ENCODE measurements at places on chromosomes 2 and 18.
A peak's percentile ranks its signal among the peaks of the same experiment; 100 is the strongest.

DNA sequence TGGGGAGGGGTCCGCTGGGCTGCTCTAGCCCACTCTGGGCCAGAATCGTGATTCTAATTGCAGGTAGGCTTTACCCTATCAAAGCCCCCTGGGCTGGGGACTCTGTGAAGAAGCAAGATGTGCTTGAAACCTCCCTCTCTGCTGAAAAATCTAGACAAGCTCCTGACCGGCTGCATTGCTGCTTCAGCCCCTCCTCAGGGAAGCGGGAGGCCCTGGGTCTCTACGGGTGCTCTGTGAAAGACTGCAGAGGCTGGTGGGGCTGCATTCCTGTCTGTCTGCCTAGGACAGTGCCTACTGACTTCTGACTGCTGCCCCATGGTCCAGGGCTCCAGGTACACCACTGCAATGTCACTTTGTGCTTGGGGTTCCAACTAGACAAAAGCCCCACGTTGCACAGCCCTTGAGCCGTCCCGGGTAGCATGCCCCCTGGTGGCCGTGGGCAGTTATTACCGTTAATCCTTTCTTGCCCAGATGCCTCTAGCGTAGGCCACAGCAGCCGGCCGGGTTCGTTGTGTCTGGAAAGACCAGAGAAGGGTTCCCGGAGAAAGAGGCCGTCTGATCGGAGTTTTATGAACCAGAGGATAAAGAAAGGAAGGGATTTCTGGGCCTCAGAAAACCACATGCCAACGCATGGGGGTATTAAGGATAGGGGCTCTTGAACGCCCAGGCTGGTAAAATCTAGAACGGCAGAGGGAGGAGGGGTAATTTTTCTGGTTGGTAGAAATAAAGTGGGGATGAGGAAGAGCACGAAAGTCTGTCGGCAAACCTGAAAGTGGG lies 15.9 kb upstream of the C1QL2 start:
- peak; percentile 31 for DNase-seq

DNA sequence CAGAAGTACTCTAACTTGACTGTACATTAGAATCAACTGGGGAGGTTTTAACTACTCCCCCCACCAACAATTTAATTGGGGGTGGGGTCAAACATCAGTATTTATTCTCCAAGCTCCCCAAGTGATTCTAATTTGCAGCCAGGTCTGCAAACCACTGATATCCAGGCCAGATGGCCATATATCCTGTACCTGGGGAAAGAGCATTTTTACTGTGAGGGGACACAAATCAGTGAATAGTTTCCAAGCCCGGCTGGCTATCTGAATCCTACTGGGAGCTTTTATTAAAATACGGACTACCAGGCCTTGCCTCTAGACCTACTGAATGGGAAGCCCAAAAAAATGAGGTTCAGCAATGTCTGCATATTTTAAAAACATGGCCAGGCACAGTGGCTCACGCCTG lies 88.5 kb downstream of the TCF4 start:
- no peak for DNase-seq

- peak; percentile 23 for DNase-seq
Measured at GRCh38 chr18:58321986-58322385, 278.0 kb downstream of the NEDD4L start.

DNA sequence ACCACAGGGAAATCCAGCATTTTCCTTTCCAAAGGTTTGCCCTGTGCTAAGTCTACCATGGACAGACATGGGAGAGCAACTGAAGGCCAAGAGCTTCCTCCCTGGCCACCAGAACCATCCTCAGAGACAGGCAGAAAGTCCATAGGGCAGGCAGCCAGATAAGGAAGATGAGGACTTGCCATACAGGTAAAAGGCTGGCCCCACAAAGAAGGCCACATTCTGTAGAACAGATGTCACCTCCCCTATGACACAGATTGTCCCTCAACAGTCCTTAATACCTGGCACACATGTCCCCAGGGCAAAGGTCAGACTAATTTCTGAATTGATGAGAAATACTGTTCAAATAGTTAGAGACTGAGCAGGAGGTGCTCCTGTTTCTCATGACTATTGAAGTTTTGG lies 52.0 kb downstream of the FECH start:
- no peak for DNase-seq

GRCh38 chr2:23354554-23354953 lies 30.4 kb upstream of the KLHL29 start:
- no peak for DNase-seq

DNA sequence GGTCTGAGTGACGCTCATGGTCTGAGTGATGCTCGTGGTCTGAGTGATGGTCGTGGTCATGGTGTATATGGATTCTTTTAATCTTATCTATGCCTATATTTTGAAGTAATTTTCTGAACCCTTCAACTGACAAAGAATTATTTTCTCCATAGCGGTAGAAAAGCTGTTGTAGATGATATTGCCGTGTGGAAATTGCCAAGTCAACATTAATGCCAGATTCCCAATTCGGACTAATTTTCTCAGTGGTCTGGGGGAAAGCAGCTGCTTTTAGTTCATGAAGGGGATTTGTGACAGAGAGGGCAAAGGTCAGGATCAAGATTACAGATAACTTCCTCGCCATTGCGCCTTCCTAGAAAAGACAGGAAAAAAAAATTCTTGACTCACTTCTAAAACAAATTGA lies 2.5 kb downstream of the SLC39A6 start:
- DNase-seq: no peak

DNA sequence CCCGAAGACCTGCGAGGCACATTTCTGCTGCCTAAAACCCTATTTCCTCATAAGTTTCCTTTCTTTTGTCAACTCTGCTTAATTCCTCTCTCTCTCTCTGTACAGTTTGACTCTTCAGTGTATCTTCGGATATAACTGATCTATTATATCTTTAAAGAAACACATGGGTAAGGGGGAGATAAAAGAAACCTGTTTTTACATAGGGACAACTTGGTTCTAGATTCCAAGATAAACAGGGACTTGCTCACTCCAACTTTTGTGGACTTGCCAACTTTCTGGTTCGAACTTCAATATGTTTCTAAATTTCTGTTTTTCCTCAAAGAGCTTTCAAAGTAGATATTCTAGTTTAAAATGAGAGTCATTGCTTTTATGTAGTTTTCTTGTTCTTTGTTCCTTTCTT lies 182.7 kb upstream of the EPC2 start:
- no peak for DNase-seq

DNA sequence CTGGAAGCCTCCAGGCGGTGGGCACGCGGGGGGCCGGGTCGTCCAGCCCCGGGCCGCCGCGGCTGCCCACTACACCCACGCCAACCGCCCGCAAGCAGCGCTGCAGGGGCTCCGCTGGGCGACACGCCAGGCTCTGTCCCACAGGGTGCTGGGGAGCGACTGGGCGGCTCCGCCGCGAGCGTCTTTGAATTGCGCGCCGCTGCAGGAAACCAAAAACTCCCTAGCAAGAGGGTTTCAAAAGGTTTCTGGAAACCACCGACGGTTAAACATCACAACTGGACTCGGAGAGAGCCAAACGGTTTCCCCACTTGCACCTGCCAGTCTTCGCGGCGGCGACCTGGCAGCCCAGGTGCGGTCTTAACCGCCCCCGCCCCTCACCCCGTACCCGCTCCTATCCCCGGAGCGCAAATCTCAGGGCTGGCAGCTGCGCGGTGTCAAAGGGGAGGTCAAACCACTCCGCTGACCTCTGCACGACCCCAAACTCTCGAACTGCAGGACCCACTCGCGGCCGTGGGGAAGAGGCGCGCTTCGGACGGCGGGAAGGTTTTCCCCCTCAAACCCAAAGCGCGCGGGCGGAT lies 1.0 kb downstream of the CXCR4 start:
- DNase-seq: peak; percentile 22

GRCh38 chr2:31415421-31415820 lies 879 bp upstream of the XDH start:
- no peak for DNase-seq

DNA sequence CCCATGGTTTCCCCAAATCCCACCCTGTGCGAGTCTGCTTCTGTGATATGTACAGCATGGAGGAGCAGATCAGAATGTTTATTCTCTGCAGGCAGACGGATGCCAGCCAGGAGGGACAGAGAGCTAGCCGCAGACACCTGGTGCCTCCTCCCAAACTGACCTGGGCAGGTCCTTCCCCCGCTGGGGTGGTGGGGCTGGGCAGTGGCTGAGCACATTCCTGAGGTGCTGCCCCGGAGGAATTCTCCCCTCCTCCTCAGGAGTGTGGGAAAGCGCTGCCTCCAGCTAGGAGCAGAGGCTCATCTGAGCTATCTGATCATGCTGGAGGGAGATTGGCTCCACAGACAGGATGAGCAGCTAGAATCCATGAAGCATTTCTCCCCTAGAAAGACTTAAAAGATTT lies 21.7 kb downstream of the C2orf92 start:
- no peak for DNase-seq

GRCh38 chr2:200845669-200846325 lies 18.7 kb downstream of the CLK1 start:
- no peak for DNase-seq

GRCh38 chr2:23588106-23588505 lies 203.1 kb downstream of the KLHL29 start:
- DNase-seq: no peak

DNA sequence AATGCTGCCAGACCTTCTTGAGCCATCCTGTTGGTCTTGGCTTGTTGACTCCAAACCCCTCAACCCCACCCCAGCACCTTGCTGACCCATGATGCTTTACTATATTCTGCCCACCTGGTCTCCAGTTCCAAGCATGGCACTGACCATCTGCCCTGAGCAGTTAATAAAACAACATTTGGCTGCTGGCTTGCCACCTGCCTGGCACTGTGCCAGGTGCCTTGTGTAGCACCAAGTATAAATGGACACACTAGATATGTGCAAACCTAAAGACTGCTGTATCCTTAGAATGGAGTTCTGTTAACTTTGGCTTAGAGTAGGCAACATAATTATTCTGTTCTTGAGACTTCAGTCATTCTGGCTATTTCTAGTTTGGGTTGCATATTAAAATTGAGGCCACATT lies 91.4 kb downstream of the ACSL3 start:
- no peak for DNase-seq

GRCh38 chr2:10661846-10662245 lies 27.9 kb downstream of the NOL10 start:
- DNase-seq: no peak

GRCh38 chr18:61556862-61557261 lies 223.6 kb downstream of the CDH20 start:
- no peak for DNase-seq

GRCh38 chr18:13530033-13530878 lies 196.1 kb downstream of the FAM210A start:
- no peak for DNase-seq

GRCh38 chr2:6073191-6074088 lies 381.3 kb downstream of the SOX11 start:
- no peak for DNase-seq

GRCh38 chr2:231800493-231801091 lies 14.3 kb downstream of the COPS7B start:
- peak; percentile 19 for DNase-seq

DNA sequence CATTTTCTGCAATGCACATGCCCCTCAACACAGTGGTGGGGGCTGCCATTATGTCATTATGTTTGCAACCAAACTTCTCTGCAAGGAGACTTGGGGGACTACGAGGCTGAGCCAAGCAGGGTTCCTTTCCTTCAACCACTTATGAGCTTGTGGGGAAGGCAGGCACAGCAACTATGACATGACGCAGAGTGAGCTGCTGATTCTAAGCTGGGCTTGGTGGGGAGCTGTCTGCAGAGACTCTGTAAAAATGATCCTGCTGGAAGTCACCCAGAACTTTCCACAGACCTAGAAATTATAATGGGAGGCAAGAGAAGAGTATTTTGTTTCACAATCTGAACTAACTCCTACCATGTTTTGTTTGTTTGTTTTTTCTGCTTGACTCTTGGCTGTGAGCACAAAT lies 55.6 kb downstream of the INPP5D start:
- no peak for DNase-seq

DNA sequence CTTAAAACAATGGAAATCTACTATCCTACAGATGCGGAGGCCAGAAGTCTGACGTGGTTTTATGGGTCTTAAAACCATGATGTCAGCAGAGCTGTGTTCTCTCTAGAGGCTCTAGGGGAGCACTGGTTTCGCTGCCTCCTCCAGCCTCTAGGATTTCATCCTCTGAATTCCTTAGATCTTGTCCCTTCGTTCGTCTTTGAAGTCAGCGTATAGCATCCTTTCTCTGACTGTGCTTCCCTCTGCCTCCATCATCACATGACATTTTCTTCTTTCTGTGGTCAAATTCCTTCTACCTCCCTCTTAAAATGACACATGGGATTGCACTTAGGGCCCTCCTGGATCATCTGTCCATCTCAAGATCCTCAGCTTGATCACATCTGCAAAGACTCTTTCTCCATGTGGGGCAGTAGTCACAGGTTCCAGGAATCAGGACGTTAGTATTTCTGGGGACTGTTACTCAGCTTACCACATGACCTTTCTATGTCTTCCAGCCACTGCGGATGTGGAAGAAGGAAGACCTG lies 22.7 kb upstream of the NCK2 start:
- DNase-seq: no peak

DNA sequence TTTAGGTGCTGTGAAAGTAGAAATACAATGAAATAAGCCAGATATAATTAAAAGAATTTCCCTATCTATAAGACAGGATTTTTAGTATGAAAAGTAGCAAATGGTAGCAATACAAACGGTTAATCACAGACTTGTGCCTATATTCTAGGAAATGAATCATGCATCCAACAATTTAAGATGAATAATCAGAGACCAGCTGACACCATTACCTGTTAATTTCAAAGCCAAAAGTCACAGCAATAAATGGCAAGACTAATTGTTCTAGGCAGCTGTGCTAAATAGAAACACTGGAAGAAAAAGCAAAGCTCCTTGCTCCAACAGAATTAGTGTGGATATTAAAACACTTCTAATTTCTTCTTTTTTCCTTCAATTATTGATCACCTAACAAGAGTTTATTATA lies 35.1 kb upstream of the MPP4 start:
- DNase-seq: no peak

- no peak for DNase-seq
Measured at GRCh38 chr2:196229013-196229412, 57.6 kb upstream of the STK17B start.

DNA sequence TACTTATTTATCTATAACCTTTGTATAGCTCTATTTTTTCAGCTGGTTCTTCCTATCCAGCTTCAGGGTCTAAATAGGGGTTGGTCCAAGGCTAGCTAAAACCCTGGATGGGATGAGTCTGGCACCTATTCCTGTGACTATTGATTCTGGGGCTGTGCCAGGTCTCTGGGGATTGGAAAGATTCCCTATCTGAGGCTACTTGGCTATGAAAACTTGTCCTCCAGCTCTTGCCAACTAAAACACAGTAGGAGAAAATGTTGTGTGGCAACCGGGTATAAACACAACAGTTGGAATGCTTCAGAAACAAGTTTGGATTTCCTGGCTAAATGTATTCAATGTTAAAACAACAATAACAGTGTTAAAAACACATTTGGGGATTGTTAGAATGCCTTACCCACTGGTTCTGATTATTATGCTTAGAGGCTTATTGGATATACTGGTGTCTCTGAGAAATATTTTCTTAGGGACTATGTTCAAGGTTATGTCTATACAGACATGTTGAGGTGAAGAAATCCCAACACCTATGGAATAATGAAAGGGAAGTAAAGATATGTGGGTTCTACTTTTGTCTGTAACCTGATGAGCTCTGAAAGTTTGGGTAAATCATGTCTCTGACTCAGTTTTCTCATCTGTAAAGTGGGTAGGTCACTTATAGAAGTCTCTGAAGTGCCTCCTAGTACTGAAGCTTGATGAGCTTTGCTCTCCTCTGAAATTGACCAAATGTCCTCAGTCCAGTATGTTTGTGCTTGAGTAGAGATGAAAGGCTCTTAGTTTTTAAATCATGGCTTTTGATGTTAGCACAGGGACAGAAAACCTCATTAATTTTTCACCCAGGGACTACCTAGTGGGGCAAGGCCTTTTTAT lies 460.7 kb downstream of the MTX2 start:
- no peak for DNase-seq

GRCh38 chr2:12618576-12618975 lies 98.2 kb upstream of the TRIB2 start:
- DNase-seq: no peak
